ENCODE measurements at places on chromosomes 7 and 10. TPM values are rescaled to one million over a fixed set of nuclear protein-coding genes. Genes with fewer than 3 reads are reported as not detected.

Gene ACBD7
- 1.1 TPM for total RNA-seq

Gene ZNF503
- 1.6 TPM for total RNA-seq

Gene SKIDA1
- 0.53 TPM for total RNA-seq

Gene GIMAP4
- not detected for total RNA-seq

Gene LARP4B
- 20.7 TPM for total RNA-seq

Gene MCM10
- total RNA-seq, result 0.35 TPM

Gene TAS2R5
- 0.38 TPM for total RNA-seq

Gene CEP41
- total RNA-seq, result 7.5 TPM

Gene TUBAL3
- total RNA-seq, result not detected

Gene GDF2
- not detected for total RNA-seq

Gene GATA3
- 0.08 TPM for total RNA-seq

Gene EIF3A
- 74.8 TPM for total RNA-seq

Gene AKR1C8
- not detected for total RNA-seq

Gene AHCYL2
- 11.9 TPM for total RNA-seq

Gene PRKG1
- 76.2 TPM for total RNA-seq

Gene ZC3HAV1
- total RNA-seq, result 17.5 TPM

Gene IGF2BP3
- total RNA-seq, result 40.6 TPM

Gene UCMA
- total RNA-seq, result not detected

Gene PPP1R17
- not detected for total RNA-seq
